ENCODE measurements at places on chromosomes 6 and 20. TPM values are rescaled to one million over a fixed set of nuclear protein-coding genes. Genes with fewer than 3 reads are reported as not detected.
A peak's percentile ranks its signal among the peaks of the same experiment; 100 is the strongest.

GRCh38 chr6:37889486-37889885, 70.0 kb downstream of the ZFAND3 start:
- no peak for DNase-seq

DNA sequence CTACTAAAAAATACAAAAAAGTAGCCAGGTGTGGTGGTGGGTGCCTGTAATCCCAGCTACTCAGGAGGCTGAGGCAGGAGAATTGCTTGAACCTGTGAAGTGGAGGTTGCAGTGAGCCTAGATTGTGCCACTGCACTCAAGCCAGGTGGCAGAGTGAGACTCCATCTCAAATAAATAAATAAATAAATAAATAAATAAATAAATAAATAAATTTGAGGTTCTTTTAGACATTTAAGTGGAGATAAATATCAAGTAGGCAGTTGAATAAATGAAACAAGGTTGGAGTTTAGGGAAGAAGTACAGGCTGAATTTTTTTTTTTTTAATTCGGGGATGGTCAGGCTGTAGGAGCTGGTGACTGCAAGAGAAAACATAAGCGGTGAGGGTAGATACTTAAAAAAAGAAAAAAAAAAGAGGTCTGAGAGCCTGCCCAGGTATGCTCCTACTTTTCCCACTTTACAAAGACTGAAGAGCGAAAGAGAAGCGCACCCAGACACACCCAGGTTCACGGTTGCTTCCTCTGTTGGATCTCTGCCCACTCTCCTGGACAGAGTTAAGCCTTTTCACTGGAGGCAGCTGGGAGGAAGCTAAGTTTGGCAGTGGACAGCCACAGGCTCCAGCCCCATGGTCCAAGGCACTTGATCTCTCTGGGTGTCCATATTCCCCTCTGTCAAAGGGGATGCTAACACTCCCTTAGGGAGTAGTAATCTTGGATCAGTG, 100.9 kb upstream of the PRDM1 start:
- no peak for DNase-seq

DNA sequence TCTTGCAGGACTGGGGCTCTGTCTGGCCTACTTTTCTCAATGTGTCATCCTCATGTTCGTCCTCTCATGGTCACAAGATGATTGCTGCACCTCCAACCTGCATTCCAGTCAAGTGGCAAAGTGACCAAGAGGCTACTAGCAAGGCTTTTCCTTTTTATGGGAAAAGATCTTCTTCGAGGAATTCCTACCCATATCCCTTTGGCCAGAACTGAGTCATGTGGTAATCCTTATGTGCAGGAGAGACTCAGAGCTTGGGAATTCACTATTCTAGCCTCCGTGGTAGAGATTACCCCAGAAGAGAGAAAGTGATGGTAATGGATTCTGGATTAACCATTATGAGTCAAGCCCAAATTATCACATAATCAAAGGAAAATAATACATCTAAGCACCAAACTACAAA, 162.7 kb downstream of the KCNQ5 start:
- peak; percentile 62 for DNase-seq

DNA sequence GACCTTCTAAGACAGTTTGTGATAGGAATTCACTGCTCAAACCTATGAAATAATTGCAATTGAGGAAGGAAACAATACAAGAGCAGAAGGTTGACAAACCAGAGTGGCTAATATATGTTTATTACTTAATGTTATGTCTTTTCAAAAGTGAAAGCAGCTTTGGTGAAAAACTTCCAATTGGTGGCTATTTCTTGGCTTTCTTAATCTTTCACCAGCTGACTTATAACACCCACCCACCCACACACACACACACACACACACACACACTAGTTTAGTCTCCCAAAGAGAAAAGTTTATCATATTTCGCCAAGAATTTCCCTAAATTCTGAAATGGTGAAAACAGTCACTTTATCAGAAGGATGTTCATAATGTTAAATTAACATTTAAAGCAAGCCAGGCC, 583.5 kb downstream of the EYS start:
- DNase-seq, result no peak

DNA sequence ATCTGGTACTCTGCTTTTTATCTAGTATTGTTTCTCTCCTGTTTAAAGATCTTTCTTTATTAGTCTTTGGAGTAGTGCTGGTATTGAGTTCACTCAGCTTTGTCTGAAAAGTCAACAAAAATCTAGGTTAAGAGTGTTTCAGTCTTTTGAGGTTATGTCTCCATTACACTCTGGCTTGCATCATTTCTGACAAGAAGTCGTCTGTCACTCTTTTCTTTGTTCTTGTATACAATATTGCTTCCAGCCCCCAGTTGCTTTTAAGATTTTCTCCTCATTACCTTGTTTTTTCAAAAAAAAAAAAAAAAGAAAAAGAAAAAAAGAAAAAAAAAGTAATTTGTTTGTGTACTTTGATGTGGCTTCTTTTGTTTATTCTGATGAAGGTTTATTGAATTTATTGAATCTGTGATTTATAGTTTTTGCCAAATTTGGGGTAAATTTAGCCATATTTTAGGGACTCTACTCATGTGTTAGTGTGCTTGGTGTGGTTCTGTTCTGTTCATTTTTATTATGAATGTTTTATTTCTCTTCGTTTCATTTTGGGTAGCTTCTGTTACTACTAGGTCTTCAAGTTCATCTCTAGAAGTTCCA, 408.9 kb downstream of the CDKAL1 start:
- DNase-seq, result no peak

DNA sequence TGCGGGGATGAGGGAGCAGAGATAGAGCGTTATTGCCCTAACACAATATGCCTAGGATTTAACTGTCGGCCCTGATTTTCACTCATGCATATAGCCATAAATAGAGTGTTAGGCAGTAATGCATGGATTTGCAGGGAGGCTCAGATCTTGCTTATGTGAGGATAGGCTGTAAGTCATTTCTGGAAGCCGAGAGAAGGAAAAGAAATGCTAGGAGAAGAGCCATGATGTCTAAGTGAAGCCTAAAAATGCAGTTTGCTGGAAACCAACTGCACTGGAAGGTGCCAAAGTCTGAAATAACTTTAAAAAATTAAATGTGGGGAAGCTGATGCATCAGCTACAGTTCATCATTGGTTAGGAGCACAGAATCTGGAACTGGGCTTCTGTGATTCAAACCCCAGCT, 54.3 kb downstream of the ADTRP start:
- no peak for DNase-seq

DNA sequence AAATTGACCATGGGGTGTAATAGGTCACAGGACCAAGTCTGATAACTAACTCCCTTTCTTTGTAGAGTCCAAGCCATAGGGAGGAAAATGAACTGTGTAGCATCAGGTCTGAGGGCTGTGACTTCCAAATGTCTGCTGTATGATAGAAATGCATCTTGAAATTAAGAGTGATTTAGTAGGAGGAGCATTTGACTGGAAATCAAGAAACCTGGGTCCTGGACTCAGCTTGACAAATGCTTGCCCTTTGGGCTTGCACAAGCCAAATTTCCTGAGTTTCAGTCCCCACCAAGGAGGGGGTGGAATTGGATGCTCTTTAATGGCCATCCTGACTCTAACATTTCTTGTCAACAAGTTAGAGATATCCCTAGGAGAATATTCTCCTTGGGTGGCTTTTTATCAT, 187.0 kb downstream of the PDE7B start:
- no peak for DNase-seq

DNA sequence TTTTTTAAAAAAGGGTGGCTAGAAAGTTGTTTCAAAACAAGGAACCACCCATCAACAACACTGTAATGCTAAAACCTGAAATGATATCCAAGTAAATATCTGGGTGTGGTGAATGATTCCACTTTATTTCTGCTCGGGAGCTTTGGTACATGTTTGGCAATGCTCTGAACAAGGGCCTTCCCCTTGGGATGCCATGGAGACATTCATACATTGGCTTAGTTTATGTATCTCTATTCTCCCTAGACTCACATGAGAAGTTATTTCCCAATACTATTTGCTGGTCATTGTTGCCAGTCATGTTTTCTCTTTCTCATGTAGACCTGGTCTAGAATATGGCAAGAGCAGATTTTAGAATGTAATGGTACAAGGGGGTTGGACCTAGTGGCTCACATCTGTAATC, 22.9 kb downstream of the ADTRP start:
- no peak for DNase-seq

DNA sequence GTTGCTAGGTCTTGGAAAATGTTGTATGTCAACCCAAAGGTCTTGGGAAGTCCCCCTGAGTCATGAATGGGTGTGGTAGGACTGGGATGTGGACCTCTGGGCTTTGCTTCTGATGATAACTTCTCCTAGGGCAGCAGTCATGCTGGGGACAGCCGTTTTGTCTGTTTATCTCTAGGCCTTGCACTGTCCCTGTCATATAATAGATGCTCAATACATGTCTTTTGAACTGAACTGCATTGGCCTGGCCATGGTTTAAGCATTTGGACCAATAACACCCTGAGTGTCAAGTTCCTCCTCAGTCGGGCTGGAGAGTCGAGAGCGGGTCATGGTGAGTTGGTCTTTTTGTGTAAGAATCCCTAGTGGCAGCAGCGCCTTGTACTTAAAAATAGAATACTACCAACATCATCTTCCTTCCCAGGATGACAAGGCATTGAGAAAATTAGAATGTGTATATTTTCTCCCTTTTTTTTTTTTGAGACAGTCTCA, 43.1 kb downstream of the E2F3 start:
- DNase-seq, result no peak

DNA sequence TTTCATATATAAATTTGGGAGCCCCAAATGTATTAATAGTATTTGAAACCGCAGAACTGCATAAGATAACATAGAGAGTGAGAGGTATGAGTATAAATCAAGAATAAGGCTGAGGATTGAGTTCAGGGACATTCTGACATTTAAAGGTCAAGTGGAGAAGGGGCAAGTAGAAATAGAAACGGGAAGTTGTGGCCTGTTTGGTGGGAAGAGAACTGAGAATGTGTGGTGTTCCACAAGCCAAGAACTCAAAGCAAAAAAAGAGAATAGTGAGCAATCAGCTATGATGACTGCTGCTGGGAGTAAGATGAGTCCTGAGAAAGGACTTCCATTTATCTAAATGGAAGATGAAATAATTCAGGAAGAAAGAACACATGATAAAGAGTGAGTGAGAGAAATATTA, 418.4 kb downstream of the CD109 start:
- no peak for DNase-seq

DNA sequence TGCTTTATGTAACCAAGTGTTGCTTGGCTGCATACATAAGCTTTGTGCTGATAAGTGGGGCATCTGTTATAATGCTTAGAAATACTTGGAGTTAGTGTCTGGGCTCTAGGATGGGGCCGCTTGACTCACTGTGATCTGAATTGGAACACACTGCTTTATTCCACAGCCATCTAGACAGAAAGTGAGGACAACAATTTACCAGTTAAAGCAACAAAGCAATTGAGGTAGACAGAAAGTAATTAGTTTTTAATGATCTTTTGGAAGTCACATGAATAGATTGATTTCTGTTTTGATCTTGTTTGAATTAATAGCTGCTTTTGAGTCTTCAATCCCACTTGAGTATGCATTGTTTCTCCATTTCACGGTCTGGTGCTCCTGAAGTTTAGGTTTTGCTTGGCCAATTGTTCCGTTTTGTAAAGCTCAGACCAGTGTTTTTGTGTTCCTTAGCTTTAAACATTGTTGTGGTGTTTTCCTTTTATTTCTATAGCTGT, 157.5 kb downstream of the TRMT11 start:
- DNase-seq, result no peak

DNA sequence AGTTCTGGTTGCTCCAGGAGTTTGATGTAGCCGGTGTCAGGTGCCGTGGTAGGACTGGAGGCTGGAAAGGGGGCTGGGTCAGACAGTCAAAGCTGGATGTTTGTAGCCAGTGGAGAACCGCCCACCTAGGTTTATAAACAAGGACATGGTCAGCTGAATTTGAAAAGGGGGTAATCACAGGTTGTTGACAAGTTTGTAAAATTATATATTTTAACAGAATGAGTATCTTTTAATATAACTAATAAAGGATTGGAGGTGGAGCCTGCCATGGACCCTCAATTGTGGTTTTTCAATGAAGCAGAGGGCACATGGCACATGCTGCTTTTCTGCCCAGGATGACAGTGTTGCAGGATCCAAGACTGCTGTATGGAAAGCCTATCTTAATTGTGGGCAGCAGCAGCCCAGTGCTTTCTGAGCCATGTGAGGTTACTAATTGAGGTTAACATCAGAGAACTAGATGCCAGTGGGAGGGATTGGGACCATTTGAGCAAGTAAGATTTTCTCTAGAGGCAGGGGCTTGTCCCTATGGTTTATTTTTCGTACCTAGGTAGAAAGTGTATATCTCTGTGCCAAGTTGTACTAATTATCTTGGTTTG, 9.7 kb downstream of the HECA start:
- no peak for DNase-seq

DNA sequence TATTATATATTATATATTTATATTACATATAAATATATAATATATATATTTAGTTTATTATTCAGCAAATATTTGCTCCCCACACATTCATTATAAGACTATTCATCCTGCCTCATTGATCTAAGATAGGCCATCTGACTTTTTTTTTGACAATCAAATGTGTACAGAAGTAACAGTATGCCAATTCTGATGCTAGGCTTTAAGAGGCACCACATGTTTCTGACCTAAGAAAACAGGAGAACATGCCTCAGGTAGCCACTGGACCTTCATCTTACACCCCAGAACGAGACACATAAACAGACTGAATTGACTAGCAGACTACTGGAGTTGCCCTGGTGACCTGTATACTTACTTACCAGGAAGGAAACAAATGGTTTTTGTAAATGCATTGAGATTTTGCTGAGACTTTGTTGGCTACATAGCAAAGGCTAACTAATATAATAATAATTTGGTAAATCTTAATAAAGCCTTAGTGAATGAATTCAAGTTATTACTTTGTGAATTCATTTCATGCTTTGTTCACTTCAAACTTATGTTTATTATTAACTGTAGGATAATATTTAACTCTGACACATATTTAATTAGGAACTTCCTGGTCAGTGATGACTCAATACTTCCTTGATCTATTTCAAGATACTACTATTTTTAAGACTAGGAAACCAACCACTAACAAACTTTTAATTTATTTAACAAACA, 13.4 kb upstream of the MYO6 start:
- no peak for DNase-seq

MEA1 gene
- 45.7 TPM for polyA plus RNA-seq

GMPR gene
- 46.4 TPM for polyA plus RNA-seq

BAG2 gene
- polyA plus RNA-seq, result 14.0 TPM

TBC1D22B gene
- polyA plus RNA-seq, result 7.1 TPM

SLX4IP gene
- polyA plus RNA-seq, result 4.3 TPM

RFX6 gene
- not detected for polyA plus RNA-seq

DPPA5 gene
- not detected for polyA plus RNA-seq

Measured in muscle of back (tissue), 13 donors.